ENCODE measurements at places on chromosomes 5 and 9.

DNA sequence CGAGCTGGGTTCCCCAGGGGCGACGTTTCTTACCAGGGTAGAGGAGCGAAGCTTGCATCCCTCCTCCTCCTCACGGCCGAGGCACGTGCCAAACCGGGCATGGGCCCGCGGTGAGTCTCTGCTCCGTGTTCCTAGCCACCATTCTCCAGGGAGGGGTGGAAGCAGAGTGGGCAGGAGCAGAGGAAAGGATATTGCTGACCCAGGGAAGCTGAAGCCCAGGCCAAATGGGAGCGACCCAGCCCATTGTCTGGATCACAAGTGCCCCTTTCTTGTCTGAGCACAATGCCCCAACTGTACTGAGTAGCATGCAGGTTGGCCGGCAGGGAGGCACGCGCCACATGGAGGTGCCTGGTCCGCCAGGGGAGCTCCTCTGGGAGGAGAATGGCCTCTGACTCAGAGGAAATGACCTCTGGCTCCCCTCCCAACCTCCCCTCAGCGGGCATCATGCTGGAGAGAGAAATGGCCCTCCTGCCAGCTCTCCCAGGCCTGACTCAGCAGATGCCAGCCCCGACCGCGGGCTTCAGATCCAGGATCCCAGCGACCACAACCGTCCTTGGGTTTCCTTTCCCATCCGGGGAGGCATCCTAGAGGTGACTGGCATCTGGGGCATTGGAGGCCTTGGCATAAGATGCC lies 1.1 kb downstream of the PRR7 start:
- no peak for DNase-seq

DNA sequence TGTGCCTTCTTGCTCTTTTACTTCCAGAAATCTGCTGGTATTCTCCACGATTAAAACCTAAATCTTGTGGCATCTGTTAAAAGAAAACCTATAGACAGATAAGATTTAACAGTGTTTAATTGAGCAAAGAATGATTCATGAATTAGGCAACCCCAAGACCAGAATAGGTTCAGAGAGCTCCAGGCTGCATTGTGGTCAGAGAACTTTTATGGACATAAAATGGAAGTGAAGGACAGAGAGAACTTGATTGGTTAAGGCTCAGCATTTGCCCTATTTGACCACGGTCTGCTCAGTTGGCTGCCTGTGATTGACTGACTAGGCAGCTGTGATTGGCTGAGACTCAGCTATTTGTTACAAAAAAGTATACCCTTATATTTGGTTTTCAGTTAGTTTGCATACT lies 10.4 kb upstream of the SLC36A2 start:
- no peak for DNase-seq

GRCh38 chr9:121566481-121567465 lies 67.1 kb upstream of the GGTA1 start:
- DNase-seq = peak; percentile 84

- no peak for DNase-seq
Measured at GRCh38 chr5:135631391-135631790, 52.6 kb upstream of the CXCL14 start.

DNA sequence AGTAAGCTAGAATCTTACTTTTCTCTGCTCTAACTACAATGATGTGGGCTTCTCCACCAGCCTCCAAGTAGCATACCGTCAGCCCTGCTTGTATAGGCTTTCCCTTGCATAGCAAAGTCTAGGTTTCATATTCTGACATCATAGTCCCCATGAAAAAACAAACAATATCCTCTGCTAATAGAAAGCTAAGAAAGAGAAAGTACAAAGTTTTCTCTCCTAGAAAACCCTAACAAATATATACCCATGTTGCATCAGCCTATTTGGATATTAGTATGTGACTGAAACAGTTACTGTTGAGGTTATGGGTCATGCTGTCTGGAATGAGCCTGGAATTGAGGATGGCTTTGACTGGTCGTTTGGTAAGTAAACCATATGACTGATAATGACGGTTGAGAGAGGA lies 1696.0 kb downstream of the MAT2B start:
- DNase-seq = no peak

DNA sequence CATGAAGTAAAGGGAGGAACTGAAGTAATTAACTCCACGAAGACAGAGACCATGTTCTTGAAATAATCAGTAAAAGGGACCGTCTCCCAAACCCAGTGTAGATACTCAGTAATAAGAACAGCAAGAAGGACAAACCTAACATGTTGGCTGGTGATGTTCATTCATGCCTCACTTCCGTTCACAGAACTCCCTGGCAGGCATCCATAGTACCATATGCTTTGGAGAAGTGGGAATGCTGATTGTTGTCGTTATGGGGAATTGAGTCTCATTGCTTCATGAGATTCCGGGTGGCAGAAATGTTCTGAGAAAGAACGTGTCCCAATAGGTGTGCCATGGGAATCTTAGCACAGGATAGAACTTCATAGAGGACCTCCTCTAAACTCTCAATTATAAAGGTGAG lies 452.3 kb downstream of the ZSWIM6 start:
- DNase-seq = no peak

DNA sequence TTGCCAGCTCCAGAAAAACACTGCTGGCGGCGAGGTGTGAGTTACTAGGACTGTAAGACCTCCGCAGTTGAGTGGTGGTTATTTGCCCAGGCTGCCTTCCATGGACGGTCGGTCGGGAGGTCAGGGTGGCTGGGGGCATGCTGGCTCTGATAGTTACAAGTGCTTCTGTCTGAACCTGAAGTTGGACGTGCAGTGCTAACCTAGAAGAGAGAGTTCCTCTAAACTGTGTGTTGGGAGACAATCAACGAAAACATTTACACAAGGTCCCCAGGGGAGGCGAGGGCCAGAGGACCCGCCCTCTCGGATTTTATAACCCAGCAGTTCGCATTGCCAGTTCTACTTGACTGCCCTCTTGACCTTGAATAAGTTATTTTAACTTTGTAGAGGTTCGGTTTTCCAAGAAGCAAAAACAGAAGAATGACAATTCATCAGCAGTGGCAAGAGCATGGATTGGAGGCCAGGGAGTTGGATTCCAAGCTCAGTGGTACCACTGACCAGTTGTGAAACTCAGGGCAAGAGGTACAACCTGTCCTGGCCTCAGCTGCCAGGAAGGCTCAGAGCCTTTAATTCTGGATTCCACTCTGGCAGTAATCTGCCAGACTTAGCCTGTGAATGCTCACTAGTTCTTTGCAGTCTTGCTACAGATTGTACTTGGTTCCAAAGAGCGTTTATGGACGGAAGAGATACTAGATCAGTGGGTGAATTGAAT lies 28.7 kb upstream of the PDE8B start:
- DNase-seq = no peak

GRCh38 chr9:120536094-120536493 lies 43.9 kb downstream of the CDK5RAP2 start:
- no peak for DNase-seq

GRCh38 chr9:7756088-7756487 lies 43.5 kb downstream of the DMAC1 start:
- DNase-seq = no peak

- no peak for DNase-seq
Measured at GRCh38 chr5:107352576-107352975, 318.2 kb downstream of the EFNA5 start.

DNA sequence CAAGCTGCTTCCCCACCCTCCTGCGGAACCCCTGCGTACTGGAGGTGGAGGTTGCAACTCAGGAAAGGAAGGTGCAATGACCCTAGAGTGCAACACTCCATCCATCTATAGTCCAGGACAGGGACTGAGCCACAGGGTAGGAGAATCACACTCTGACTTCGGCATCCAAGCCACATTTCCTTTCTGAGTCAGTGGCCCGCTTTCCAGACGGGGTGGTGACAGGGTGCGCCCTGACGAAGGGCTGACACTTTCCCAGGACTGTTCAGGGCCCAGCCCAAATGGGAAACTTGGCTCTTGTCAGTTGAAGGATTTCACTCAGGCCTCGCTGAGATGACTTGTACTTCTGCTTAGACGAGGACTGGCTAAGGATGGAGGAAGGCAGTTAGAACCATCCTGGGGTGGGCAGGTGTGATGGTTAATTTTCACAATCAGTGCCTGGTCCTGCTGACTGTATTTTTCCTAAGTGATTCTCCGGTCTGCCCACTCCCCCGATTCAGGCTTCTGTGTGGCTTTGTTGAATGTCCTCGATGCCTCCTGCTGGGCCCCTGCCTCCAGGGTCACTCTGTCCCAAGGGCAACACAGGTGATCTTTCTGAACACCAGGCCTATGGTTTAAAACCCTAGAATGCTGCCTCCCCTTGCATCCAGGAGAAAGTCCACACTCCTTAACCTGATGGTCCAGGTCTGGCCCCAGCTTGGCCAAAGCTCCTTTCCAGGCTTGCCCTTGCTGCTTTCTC lies 228.1 kb downstream of the FSTL4 start:
- DNase-seq = no peak

GRCh38 chr5:38468978-38469706 lies 87.3 kb downstream of the LIFR start:
- peak; percentile 82 for DNase-seq

GRCh38 chr5:55636683-55637082 lies 75.4 kb downstream of the SLC38A9 start:
- no peak for DNase-seq

DNA sequence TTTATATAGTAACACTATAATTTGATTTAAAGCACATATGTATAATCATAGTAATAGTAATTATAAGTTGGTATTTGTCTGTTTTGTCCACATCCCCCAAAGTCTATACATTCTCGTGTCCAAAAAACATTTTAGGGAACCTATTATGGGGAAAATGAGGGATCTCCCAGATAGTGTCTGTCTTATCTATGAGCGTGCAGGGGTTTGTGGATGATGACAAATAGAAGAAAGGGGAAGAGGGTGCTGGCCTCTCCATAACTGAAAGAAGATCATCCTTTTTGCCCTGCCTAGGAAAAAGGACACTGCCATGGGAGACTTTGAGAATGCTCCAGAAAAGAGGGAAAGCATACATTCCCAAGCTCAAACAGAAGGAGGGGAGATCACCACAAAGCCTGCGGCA lies 45.3 kb downstream of the C5orf22 start:
- DNase-seq = no peak

DNA sequence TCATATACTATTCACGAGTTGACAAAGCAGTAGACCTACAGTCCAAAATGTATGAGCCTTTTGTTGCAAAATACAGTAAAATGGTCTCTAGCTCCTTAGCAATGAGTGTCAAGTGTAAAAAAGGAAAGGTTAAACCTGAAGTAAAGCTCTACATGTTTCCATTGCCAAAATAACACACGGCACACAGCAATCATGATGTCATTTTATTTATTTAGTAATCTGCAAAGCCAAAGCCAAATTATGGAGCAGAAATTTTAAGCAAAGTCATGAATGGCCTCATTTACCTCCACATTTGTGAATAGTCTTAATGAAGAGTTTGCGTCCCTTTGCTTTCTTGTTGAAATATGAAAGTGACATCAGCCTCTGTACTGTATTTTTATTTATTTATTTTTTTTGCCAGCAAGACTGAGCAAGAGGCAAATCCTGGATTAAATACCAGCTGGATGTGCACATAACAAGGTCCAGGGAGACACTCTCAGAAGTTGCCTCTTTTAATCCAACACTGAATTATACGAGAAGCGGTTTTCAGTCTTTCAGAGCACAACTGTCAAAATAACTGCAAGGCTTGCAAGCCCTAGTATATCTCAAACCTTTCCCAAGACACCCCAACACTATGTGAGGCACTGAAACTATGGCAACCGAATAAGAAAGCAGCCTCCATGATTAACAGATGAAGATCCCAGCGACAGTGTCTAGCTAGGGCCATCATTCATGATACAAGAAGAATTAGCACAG lies 9.7 kb downstream of the SEMA6A start:
- DNase-seq = no peak

DNA sequence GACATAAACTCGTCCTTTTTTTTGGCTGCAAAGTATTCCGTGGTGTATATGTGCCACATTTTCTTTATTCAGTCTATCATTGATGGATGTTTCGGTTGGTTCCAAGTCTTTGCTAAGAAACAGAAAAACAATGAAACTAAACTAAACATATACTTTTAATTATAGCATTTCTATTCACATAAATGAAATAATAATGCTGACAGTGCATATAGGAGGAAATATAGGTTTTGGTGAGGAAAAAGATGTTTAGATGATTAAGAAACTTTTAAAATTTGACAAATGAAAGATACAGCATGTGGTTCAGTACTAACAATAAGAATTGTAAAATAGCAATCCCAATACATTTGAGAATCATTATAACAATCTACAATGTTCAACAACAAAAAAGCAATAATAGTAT lies 1094.5 kb upstream of the CDH6 start:
- no peak for DNase-seq

Measured in hindlimb muscle (tissue), 1 donor.